ENCODE measurements at places on chromosomes 13 and 19. TPM values are rescaled to one million over a fixed set of nuclear protein-coding genes. Genes with fewer than 3 reads are reported as not detected.

- DNase-seq = peak; percentile 21
Measured at GRCh38 chr19:3210347-3211017, 14.0 kb upstream of the CELF5 start.

DNA sequence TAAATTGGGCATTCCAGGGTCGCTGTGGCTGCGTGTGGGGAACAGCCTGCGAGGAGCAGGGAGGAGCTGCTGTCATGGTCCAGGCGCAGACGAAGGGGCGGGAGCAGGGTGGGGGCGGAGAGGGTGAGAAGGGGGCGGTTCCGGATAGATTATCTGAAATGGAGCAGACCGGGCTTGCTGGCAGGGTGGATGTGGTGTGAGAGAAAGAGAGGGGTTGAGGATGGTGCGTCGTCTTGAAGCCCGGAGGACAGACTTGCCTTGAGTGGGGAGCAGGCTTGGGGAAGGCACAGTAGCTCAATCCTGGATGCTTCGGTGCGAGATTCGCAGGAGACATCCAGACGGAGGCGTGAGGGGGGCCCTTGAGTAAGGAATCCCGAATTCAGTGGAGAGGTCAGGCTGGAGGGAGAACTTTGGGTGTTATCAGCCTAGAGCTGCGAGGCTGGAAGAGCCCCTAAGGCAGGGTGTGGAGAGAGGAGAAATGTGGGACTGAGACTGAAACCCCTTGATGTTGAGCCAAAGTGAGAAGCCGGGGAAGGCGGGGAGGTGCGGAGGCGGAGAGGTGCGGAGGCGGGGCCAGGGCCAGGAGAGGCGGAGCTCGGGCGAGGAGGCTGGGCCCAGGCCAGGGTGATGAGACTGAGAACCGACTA lies 40.6 kb downstream of the DPF1 start:
- peak; percentile 71 for DNase-seq

DNA sequence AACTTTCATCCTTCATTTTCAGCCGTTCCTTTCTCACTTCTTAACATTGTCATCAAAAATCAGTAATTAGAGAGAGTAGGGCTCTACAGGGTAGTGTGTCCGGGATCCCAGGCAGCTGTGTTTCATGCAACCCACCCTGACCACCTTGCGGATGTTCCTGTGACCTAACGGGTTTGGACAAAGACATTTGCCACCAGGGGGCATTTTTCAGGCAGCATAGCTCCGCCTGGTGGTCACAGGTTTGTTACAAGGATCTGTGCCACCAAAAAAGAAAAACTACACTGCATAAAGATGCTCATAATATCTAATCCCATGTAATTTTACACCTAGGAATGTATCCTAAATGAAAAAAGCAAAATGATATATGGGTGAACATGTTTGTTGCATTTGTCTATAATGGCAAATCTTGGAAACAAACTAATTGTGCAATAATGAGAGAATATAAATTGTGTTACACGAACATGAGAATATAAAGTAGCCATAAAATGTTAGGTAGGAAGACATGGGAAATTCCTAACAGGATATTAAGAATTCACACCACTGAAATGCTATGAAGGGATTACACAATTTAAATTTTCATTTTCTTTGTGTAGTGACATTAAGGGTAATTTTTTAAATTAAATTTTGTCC lies 123.0 kb downstream of the SLC7A1 start:
- DNase-seq = peak; percentile 44

- DNase-seq = no peak
Measured at GRCh38 chr19:35783469-35784434, 8.4 kb downstream of the ARHGAP33 start.

DNA sequence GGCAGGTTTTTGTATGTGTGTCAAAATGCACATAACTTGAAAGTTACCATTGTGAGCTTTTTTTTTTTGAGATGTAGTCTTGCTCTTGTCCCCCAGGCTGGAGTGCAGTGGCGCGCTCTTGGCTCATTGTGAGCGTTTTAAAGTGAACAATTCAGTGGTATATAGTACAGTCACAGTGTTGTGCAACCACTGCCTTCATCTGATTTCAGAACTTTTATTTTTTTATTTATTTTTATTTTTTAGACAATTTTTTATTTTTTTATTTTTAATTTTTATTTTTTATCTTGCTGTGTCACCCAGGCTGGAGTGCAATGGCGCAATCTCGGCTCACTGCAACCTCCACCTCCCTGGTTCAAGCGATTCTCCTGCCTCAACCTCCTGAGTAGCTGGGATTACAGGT lies 15.0 kb downstream of the SLC25A42 start:
- no peak for DNase-seq

- no peak for DNase-seq
Measured at GRCh38 chr13:66984241-66984640, 245.9 kb downstream of the PCDH9 start.

- DNase-seq = peak; percentile 68
Measured at GRCh38 chr19:13781547-13781946, 7.3 kb downstream of the C19orf53 start.

DNA sequence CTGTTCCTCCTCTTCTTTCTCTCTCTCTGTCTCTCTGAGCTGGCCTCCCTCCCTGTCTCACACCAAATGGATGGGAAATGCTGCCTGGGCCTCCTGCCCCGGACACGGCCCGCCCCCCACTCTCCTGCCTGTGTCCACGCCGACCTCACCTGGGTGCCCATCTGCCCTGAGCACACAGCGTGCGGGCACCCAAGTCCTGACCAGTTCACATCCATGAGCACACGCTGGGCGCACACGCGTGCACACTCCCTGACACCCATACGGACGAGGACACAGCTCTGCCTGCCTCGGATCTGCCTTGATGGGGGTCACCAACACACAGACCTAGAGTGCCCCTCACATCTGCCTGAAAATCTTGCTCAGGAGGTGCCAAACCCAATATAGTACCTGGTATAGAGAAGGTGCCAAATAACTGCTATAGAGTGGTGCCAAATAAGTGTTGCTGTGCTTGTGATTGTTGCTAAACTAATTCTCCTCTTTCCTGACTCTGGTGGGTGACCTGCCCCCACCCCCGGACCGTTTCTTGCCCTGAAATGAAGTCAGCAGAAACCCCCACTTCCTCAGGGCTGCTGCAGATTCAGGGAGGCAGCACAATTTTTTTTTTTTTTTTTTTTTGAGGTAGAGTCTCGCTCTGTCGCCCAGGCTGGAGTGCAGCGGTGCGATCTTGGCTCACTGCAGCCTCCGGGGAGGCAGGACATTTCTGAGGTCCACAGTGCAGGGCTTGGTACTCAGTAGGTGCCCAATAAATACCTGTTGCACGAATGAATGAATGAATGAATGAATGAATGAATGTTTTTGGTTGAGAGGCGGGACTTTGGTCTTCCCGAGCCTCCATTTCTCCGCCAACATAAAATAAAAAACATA lies 4.6 kb downstream of the NFIC start:
- DNase-seq = no peak

GRCh38 chr19:38736036-38736412 lies 8.2 kb downstream of the CAPN12 start:
- no peak for DNase-seq

DNA sequence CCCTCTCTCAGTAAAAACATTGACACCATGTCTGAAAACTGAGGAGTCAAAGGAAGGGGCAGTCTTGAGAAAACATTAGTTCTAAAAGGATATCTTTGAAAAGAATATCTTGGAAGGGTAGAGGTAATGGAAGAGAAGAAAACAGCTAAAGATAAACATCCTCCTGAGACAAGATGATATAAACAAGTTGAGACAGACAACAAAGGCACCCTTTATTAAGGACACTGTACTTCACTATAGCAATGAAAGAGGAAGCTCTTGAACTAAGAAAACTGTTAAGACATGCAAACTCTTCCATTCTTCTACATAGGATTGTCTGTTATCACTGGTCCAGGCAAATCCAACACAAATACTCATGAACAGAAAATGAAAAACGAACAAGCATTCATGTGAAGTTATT lies 46.3 kb downstream of the MTMR6 start:
- no peak for DNase-seq

DNA sequence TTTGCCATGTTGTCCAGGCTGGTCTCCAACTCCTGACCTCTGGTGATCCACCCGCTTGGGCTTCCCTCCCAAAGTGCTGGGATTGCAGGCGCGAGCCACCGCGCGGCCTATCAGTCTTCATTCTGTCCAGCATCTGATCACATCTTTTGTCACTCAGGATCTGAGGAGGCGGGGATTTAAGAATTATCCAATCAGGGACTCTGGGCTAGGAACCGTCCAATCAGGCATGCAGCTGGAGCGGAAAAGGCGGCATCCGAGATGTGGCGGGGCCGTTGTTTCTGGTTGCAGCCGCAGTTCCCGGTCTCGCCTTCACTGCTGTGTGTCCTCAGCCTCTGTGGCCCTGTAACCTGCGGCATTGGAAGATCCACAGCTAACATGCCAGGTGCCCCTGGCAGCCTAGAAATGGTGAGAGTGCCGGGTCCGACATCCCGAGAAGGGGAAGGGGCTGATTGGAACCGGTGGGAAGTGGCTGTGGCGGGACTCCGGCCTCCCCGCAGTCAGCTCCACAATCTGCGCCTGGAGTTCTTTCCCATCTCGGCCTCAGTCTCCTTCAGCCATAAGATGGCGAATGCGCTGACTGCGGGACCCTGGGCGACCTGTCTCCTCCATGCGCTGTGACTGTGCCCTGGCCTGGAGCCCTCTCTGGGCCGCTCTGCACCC lies at the start of gene ZNF729:
Gene ZNF729, plus strand, starts transcription at position 291 of the 660 bp plus-strand sequence. Its CDS starts 85 bp downstream, at position 376.
- no peak for DNase-seq

GRCh38 chr13:40126306-40127085 lies 471.0 kb downstream of the COG6 start:
- DNase-seq = no peak

DNA sequence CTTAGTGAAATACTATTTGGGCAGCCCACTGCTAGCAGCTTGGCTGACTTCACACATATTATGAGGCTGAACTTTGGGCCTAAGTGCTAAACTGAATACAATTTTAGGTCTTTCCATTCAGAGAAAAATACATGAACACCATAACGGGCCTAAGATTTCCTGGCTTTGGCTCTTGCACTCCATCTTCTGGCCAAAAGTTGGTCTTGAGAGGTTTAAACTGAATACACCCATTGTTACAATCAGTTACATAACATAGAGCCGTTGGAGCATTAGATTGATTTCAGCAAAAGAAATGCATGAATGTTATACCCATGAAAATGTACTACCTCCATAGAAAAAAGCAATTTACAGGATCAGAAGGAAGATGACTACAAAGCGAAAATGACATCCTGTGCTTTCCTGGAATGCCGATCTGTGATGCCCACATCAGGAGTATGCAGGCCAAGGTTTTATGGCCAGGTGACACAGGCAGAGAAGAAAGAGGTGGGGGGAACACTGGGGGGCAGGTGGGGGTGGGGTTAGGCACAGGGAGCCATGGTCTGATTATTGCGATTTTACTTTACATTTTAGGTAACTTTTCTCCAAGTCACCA lies 11.1 kb upstream of the SHISA2 start:
- peak; percentile 73 for DNase-seq

- DNase-seq = peak; percentile 37
Measured at GRCh38 chr13:44972956-44973581, 16.2 kb downstream of the NUFIP1 start.

GRCh38 chr13:102128216-102128810 lies 273.5 kb downstream of the FGF14 start:
- peak; percentile 13 for DNase-seq

DNA sequence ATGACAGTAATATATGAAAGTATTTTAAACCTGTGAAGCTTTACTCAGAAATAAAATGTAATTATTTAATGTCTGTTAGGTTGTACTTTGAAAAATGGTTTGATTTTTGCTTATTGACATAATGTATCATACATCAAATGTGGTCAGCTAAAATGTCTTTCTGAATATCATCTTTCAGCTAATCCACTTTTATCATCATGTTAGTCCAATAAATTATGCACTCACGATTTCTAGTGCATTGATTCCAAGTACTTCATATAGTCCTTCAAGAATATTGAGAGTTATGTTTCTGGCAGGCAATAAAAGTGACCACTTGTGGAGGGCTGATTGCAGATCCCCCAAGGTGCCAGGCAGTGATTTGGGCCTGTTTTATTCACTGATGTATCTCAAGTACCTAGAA lies 1204.1 kb downstream of the OLFM4 start:
- no peak for DNase-seq

DNA sequence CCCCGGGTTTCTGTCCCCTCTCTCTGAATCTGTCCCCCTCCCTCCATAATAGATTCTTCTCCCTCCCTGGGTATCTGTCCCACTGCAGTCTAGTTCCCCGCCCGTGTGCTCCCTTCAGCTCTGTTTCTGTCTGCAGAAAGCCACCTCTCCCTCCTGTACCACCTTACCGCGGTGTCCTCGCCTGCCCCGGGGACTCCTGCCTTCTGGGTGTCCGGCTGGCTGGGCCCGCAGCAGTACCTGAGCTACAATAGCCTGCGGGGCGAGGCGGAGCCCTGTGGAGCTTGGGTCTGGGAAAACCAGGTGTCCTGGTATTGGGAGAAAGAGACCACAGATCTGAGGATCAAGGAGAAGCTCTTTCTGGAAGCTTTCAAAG lies 1.3 kb downstream of the FCGRT start:
- DNase-seq = no peak

- peak; percentile 35 for DNase-seq
Measured at GRCh38 chr19:42066075-42066754, 3.8 kb downstream of the GRIK5 start.

DNA sequence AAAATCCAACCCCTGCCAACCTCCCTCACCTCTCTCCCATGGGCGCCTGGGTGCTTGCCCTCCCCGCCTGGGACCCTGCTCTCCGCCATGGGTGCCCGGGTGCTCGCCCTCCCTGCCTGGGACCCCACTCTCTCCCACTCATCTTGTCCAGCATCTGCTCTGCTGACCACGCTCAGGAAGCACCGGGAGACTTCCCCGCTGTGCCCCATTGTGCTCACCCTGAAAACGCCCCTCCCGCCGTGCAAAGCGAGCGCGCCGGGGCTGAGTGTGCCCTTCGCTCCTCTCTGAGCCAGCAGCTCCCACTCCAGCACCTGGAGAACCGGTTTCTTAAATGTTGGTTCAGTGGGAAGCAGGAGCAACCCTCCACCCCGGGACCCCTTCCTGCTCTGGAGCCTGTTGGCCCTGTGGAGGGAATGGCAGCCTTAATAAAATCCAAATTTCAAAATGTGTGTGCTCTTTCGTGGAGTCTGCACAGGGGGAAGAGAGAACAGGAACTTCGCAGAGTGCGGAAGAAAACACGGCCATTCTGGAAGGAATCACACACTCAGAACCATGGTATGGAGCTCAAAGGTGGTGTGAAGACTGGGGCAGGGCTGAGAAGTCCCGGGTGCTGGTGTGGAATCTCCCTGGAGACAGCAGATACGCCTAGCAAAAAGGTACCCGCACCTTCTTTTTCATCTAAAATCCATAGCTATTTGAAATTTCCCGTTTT lies 23.1 kb upstream of the CDC16 start:
- DNase-seq = no peak

GRCh38 chr19:1177322-1178114 lies 3.5 kb upstream of the SBNO2 start:
- DNase-seq = peak; percentile 94

DNA sequence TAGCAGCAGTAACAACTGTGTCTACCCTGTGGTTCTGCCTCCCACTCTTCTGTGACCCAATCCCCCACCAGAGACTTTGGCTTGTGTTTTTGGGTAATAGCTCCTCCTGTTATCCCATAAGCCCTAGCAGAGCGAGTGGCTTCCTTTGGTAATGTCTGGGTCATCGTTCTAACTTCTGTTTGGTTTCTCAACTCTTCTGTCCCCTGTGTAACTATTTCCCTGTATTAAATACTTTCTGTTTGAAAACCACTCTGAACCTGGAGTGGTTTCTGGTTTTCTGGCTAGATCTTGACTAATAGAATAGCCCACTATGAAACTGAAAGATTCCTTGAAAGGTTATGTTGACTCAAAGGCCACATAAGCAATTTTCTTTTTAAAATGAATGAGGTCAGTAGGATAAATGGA lies 350.0 kb downstream of the DCT start:
- DNase-seq = peak; percentile 29

The WDR87 gene
- not detected for total RNA-seq

The JAK3 gene
- total RNA-seq = 0.45 TPM

The POLRMT gene
- total RNA-seq = 44.4 TPM

The ZNF723 gene
- not detected for total RNA-seq

The IFNL1 gene
- total RNA-seq = not detected
